A172 (cell line): ENCODE measurements at places on chromosomes 2 and 18.
A peak's percentile ranks its signal among the peaks of the same experiment; 100 is the strongest.

DNA sequence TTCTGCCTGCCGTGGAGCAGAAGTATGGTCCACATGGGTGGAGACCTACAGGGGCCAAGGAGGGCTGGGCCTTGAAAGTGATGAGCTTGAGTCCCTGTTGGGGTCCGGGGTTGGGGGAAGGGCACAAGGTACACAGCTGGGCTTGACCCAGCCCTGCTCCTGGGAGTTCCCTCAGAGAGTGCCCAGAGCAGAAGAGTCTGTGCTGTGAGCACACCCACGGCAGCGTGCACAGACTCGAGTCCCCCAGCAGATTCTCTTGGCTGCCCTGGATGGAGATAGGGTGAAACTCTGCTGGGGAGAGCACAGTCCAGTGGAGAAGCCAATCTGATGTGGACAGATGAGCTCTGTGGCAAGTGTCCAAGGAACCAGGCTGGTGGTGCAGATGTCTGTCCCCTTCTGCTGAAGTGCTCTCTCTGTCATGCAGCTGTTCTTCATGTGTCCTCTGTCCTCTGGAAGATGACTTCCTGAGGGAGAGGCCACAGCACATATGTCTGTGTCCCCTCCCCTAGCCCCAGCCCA lies 27.5 kb downstream of the INPP4A start:
- no peak for DNase-seq

DNA sequence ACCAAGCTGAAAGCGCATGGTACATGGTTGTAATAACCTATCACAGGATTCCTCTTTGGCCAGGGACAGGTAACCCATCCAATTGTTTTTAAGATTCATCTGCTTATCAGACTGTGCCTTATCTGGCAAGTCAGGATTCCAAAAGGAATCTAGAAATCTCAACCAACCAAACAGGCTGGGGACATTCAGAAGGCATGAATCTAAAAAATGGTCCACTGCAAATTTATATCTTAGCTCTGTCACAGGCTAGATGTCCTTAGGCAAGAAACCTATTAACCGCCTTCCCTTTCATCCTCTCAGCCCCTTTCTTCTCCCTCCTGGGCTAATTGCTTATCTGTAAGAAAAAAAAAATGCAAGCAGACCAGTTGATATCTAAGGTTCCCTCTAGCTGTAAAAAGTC lies 4.3 kb downstream of the LRP2 start:
- no peak for DNase-seq

DNA sequence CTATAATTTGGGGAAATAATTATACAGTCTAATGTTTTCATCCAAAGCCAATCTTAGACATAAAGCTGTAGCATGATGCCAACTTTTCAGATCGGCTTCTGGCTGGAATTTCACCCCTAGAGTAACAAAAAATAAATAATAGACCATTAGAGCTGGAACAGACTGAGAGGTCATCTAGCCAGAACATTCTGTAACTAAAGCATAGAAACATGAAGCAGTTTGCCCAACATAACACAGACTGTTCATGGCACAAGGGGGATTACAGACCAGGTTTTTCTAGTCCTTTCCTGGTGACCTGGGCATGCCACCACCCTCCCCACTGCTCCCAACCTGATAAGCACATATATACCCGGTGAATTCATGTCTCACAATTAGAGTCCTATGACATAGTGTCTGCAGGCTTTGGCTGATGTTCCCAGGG lies 116.4 kb upstream of the PPP1CB start:
- DNase-seq: no peak

GRCh38 chr2:31266804-31267203 lies 32.9 kb downstream of the EHD3 start:
- DNase-seq: no peak

GRCh38 chr2:128981353-128981752 lies 662.7 kb upstream of the HS6ST1 start:
- DNase-seq: no peak

GRCh38 chr18:78790960-78791359 lies 188.7 kb upstream of the SALL3 start:
- DNase-seq: no peak

DNA sequence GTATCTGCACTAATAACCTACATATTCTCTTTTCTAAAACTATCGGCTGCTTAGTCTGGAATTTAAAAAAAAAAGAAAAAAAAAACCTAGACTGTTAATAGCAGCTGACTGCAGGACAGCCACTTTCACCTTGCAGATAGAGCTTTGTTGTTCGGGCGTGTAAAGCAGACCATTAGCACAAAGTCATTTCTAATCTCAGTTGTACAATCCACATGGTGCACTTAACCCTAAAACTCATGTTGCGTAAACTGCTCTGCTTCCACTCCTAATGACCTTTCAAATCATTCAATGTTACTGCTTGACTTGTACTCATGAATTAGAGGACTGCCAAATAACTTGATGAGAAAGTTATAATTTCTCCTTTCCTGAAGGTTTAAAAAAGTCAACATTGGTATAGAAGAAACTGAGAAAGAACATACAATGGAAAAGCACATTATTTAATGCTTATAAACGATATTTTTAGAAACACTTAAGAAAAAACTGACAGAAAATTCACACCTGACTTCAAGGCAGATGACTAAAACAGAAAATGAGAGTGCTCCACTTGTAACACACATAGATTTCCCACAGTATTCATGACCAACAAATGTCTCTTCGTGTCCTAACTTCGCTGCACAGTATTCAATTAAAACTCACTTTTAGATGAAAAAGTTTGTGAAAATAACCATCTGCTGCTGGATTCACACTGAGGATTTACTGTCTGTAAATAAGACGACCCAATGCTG lies 2.6 kb downstream of the CDH2 start:
- DNase-seq: peak; percentile 35

DNA sequence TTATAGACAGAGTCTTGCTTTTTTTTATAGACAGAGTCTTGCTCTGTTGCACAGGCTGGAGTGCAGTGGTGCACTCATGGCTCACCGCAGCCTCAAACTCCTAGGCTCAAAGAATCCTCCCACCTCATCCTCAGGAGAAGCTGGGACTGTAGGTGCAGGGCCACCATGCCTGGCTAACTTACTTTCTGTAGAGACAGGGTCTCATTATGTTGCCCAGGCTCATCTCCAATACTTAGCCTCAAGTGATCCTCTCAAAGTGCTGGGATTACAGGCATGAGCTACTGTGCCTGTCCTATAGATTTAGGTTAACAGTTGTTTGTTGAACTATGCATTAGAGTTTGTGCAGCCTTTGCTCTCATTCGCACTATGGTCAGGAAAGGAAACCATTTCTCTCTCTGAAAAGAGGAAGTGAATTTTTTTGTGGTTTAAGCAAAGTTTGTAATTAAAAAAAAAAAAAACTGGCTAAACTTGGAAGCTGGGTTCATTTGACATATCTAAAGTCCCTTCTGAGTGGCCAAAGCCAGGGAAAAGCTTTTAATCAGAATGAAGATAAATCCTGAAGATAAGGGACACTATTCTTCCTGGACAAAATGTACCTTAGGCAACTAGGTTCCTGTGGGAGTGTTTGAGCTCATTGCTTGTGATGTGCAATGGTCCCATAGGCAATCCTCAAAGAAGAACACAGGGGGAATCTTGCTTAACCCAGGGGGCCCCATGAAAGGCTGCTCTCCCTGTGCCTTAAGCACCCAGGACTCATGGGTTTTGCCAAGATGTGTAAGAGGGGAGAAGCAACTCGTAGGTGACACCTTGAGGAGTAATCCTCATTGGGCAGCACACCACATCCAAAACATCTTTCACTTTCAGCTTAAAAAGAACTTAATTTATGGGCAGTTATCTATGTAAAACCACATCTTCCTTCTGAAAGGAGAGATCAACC lies 201.7 kb downstream of the MREG start:
- no peak for DNase-seq

- DNase-seq: peak; percentile 45
Observed at GRCh38 chr2:1707771-1708418, 36.4 kb downstream of the PXDN start.

- DNase-seq: no peak
Observed at GRCh38 chr2:220163486-220163885, 536.1 kb downstream of the SLC4A3 start.

DNA sequence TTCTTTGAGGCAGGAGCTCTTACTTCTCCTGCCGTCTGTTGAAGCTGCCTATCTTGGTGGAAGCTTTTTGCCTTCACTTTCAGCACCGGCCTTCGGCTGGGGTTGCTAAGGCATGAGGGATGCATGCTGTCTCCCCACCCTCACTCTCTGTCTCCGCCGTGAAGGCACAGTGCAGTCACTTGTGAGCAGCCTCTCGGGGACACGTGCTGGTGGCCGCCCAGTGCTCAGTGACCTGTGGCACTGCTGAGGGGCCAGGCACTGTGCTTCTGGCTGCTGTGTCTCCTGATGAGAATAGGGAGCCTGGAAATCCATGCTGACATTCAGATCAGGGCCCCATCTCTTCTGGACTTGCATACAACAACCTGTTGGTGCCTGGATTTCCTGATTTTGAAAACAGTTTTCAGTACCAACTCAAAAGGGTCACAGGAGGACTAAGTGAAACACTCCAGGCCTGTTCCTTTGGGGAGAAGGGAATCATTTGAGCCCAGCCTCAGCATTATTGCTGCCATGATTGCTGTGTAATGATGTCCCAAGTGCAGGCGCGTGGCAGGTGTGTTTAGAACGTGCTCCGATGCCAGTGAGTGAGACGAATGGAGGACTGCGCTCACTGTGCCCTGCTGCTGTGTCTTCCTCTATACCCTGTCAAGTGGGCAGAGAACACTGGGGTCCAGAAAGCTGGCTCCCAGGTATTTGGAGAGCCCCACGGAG lies 218.1 kb downstream of the SEPTIN10 start:
- DNase-seq: no peak

DNA sequence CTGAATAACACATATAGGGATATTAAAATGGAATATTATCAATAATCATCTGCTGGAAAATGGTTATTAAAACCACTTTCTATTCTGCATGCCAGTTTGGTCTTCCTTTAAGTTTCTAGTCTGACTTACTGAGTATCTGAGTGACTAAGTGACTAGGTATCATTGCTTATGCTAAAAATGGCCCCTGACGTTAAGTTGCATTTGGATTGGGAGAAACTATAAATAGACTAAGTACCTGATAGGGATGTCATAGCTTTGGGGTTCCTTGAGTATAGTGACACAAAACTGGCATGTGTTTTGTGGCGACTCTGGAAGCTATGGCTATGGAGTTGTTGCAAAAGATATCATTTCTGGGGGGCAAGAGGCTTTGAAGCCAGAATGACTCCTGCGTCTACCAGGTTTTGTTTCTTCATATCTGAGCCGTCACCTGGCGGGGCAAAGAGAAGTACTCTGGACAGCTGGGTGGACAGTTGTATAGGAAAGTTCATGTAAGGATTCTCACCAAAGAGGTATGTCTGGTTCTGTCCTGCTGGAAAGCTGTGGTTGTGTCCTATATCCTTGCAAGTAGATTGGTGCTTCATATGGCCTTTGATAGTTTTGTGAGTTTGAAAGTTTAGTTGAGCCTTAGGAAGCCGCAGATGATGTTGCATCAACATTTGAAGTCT lies 17.9 kb downstream of the ITGAV start:
- no peak for DNase-seq

- DNase-seq: no peak
Observed at GRCh38 chr2:2861666-2862240, 515.9 kb downstream of the EIPR1 start.

DNA sequence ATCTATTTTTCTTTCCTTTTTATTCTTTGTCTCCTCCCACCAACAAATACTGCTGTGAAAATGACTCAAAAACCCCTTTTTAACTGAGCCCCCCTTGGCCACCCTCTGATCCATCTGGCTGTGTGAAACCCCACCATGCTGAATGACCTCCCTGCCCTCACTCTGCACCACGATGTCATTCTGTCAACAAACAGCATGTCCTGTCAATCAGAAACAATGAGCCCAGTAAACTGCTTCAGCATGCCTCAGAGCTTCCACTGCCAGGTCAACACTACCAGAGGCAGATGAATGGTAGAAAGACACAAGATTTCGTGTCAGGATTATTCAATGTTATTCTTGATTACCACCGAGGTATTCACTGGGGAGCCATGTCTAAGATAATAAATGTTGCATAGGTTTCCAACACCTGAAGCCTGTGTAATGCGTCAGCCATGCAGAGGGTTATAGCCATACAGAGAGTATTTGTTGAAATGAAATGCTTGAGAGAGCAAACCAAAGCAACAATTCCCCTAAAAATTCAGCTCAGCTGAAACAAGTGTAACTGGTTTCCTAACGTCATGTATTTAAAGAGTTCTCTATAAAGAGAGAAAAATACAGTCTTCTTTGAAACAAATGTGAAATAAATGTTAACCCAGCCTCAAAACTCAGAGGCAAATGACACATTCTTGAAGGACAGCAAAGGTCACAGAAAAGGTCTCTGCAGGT lies 76.7 kb downstream of the LRP2 start:
- DNase-seq: no peak

DNA sequence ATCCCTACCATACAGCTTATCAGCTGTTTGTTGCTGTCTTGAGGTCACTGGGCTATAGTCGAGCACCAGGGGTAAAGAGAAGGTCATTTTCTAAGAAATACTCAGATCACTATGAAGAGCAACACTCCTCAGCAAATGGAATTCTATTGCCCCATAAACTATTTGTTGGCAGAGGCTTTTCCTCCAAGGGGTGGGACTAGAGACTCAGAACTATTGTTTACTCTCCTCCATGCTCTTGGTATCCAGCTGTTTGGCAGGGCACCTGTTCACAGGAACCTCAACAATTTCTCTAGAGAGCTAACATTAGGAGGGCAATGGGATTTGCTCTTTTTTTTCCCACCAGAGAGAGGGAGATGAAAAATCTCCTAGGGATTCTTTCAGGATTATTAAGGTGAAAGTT lies 249.1 kb upstream of the SPRED2 start:
- DNase-seq: no peak

GRCh38 chr2:113755835-113756354 lies 547 bp downstream of the SLC35F5 start:
- peak; percentile 35 for DNase-seq

- no peak for DNase-seq
Observed at GRCh38 chr2:63012541-63012940, 38.1 kb upstream of the OTX1 start.

DNA sequence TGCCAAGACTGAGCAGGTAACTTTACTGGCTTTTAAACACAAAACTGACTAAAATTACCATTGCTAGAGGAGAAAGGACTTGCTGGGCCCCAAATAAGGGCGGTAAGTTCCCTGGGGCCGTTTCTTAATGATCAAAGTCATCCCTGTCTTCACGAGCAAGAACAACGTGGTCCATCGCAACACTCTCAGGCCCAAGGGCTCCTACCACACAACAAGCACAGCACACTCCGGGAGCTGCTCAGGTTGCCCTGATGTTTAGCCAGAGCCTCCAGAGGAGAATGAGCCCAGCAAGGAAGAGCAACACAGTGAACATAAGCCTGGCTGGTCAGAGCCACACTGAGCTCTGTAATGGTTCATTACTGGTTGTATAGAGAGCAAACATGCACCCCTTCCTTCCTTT lies 102.7 kb downstream of the DYNC1I2 start:
- no peak for DNase-seq

GRCh38 chr2:221097568-221097915 lies 474.6 kb downstream of the EPHA4 start:
- peak; percentile 80 for DNase-seq
